ENCODE measurements at places on chromosomes 2 and 18.

DNA sequence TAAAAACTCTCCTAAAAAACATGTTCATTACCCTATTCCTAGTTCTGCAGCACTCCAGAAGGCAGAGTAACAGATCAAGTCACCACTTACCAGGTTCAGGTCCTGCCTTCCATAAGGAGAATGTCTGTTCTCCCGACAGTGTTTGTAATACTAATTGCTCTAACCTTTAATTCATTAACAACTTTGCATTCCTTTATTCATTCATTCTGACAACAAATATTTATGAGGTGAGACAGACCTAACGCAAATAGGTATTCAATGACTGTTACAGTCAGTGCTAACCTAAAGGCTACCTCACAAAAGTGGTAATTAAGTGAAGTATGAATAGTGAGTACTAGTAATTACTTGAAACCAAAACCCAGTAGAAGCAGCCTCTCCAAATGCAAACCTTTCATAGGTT, 224.0 kb downstream of the AFF3 start:
- no peak overlapping the region for H3K4me3 ChIP-seq
- H3K27ac ChIP-seq = no peak overlapping the region
- H3K4me1 ChIP-seq = no peaks in the 10 kb centered on the region
- no peaks in the 10 kb centered on the region for H3K27me3 ChIP-seq
- DNase-seq = no peak

- DNase-seq = no peak
- no peaks in the 10 kb centered on the region for H3K36me3 ChIP-seq
- H3K4me3 ChIP-seq = no peak overlapping the region
- H3K4me1 ChIP-seq = peaks cover 3% of the 10 kb centered on the region
- H3K27me3 ChIP-seq = peaks cover 5% of the 10 kb centered on the region
- H3K27ac ChIP-seq = no peak overlapping the region
Measured at GRCh38 chr2:18118703-18119102, 240.2 kb downstream of the KCNS3 start.

- H3K27ac ChIP-seq = no peak overlapping the region
- H3K27me3 ChIP-seq = no peaks in the 10 kb centered on the region
- no peak overlapping the region for H3K4me3 ChIP-seq
- DNase-seq = no peak
- H3K4me1 ChIP-seq = no peaks in the 10 kb centered on the region
- H3K36me3 ChIP-seq = no peaks in the 10 kb centered on the region
Measured at GRCh38 chr2:191635333-191636234, 42.4 kb upstream of the NABP1 start.

- no peaks in the 10 kb centered on the region for H3K4me1 ChIP-seq
- H3K4me3 ChIP-seq = no peak overlapping the region
- H3K27ac ChIP-seq = no peak overlapping the region
- H3K27me3 ChIP-seq = no peaks in the 10 kb centered on the region
- DNase-seq = no peak
Measured at GRCh38 chr2:169225233-169225750, 137.0 kb downstream of the LRP2 start.

DNA sequence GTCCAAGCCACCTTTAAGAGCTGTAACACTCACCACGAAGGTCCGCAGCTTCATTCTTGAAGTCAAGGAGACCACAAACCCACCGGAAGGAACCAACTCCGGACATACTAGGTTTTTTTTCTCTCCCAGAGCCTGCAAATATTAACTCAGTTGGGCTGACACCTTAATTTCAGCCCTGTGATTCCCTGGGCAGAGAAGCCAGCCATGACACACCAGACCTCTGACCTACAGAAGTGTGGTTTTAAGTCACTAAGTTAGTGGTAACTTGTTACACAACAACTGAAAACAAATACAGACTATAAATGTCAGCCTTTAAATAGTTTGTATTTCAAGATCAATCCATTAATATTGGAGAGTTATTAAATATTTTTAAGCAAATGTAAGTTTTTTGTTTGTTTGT, 855.1 kb downstream of the TMEM182 start:
- no peaks in the 10 kb centered on the region for H3K36me3 ChIP-seq
- no peaks in the 10 kb centered on the region for H3K27me3 ChIP-seq
- no peak overlapping the region for H3K27ac ChIP-seq
- no peak overlapping the region for H3K4me3 ChIP-seq

Data from heart left ventricle (tissue), 16 donors.